Large intestine (tissue), 12 donors: ENCODE measurements at places on chromosomes 2 and 18.

DNA sequence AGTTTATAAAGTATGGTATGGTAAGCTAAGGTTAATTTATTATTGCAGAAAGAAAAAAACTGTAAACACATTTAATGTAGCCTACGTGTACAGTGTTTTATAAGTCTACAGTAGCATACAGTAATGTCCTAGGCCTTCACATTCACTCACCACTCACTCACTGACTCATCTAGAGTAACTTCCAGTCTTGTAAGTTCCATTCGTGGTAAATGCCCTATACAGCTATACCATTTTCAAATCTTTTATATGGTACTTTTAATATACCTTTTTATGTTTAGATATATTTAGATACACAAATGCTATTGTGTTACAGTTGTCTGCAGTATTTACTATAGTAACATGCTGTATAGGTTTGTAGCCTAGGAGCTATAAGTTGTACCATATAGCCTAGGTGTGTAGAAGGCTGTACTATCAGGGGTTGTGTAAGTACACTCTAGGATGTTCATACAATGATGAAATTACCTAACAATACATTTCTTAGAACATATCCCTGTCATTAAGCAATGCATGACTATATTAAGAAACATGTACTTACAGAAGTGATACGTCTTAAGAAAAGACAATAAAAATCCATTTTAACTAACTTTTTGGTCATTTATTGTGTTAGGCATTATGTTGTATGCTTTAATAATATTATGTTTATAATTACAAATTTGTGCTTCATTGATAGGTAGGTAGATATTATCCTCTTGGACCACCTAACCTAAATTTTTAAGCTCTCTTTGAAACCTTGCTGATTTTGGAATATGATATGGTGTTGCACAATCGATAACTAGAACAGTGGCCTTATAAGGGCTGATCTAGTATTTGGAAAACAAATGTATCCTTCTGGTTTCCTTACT, 51.9 kb downstream of the VRK2 start:
- no peak for DNase-seq

DNA sequence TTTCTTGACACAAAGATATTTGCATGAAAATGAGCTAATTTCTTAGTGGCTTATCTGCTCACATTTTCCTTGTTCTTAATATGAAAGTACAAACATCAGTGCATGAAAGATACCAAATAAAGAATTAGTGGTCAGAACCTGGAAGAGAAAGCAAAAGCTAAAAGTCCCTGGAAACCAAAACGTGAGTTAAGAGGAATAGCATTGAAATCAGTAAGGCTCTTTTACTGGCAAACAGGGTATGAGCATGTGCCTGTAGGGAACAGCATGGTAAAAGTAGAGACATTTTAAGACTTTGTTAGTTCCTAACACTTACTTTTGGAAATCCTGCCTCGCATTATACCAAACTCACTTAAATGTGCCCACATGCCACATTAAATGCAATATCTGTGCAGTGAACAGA, 31.9 kb upstream of the CWC22 start:
- no peak for DNase-seq

- DNase-seq = no peak
These were observed 425 bp upstream of the SALL3 start for GRCh38 chr18:78979056-78979729.

- peak; percentile 30 for DNase-seq
These were observed 214.1 kb upstream of the NABP1 start for GRCh38 chr2:191463790-191464189.

DNA sequence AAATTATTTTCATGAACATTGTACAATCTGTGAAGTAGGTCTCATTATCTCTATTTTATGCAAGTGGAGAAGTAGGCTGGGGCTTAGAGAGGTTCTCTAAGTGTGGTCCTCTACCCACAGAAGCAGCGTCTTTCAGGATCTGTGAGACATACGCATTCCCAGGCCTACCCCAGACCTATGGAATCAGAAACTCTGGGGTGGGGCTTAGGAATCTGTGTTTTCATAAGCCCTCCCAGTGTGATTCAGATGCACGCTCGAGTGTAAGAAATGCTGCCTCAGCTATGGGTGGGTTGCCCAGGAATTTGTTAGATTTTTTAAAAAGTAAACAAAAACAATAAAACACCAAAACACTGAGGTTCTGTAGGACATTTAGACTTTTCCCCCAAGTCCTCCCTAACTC, 14.8 kb upstream of the ZAP70 start:
- no peak for DNase-seq

- peak; percentile 58 for DNase-seq
These were observed 96.9 kb downstream of the CTAGE1 start for GRCh38 chr18:22320771-22321170.

GRCh38 chr2:10449838-10450691, 1.9 kb upstream of the ODC1 start:
- peak; percentile 93 for DNase-seq

- DNase-seq = no peak
These were observed 44.0 kb upstream of the PDCL3 start for GRCh38 chr2:100518801-100519200.

DNA sequence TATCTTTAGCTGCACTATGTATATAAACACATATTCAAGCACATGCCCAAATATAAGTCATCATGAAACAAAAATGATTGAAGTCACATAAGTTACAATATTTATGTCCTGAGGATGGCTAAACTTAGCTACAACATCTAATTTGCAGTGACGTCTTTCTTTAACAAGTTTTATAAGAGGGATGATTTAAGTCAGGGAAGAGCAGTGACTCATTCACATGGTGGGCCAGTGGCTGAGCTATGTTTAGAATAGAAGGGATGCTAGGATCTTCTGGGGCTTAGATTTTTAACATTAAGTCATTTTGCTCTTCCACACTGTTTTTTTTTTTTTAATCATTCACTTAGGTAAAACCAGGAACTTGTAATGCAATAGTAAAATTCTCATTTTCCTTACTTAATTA, 22.3 kb downstream of the ADCYAP1 start:
- DNase-seq = no peak

GRCh38 chr2:239353692-239354091, 47.1 kb downstream of the HDAC4 start:
- DNase-seq = no peak

GRCh38 chr2:70084973-70085710, 2.1 kb upstream of the PCBP1 start:
- peak; percentile 80 for DNase-seq

GRCh38 chr2:80525152-80525551, 220.6 kb upstream of the LRRTM1 start:
- DNase-seq = no peak

DNA sequence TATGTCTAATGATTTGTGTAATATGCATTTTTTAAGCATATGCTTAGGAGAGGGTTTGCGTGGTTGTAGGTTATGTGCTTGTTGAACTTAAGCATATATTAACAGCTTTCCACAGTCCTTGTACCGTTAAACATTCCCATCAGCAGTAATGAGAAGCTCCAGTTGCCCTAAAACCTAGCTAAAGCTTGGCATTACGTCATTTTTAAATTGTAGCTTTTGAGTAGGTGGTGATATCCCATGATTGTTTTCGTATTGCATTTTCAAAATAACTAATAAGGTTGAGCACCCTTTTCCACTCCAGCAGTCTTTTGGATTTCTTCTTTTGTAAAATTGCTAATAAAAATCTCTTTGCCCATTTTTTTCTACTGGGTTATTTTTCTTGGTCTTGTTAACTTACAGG, 453.1 kb upstream of the GCFC2 start:
- DNase-seq = no peak

DNA sequence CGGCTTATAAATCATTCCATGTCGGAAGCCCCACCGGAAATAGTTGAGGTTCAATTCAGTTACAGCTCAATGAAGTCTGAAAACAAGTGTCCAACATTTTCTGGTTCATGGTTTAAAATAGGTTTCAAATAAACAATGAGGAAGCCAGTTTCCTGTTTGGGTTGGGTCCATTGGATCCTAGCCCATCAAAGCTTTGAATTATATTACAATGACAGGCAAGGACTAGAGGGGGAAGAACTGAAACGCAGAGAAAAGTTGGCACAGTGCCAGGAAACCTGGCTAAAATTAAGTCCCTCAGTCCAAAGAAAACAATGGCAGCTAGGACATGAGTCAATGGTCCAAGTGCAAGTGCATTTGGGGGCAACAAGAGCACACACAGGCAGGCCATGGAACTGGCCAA, 32.0 kb downstream of the SLC14A1 start:
- DNase-seq = no peak

- DNase-seq = peak; percentile 75
These were observed 1.9 kb downstream of the CD302 start for GRCh38 chr2:159795841-159796690.

- peak; percentile 67 for DNase-seq
These were observed 159.8 kb downstream of the TAF4B start for GRCh38 chr18:26386002-26386401.

GRCh38 chr18:13381331-13381730, 162.8 kb downstream of the LDLRAD4 start:
- DNase-seq = no peak

DNA sequence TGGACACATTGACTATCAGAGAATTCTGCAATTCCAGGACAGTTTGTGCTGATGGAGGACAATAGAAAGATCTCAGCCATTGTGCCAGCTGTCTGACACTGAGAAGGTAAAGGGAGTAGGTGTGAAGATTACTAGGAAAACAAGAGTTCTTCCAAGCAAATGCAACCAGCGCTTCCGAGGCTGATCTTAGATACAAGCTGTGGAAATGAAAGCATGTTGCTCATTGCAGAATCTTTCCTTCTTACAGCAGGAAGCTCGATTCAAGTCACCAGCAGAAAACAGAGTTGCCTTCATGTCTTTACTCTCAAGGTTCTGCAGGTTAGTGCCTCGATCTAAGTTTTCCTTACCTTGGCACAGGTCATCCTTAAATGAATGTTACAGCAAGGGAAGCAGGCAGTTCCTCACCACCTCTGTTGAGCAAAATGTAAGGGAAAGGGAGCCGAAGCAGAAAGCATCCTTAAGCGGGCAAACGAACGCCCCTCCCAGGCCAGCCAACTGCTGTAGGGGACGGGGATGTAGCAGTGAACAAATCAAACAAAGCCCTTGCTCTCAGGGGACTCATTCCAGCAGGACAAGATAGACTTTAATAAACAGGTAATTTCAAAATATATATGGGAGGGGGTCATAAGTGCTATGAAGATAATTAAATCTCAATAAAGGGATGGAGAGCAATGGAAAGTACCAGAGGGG, 54.3 kb downstream of the MARCHF4 start:
- no peak for DNase-seq

GRCh38 chr2:152336854-152337510, 2.0 kb downstream of the FMNL2 start:
- DNase-seq = peak; percentile 18

- DNase-seq = no peak
These were observed 67.5 kb downstream of the CSRNP3 start for GRCh38 chr2:165536851-165537499.

- DNase-seq = no peak
These were observed 125.9 kb upstream of the SMAD7 start for GRCh38 chr18:49076654-49077166.

DNA sequence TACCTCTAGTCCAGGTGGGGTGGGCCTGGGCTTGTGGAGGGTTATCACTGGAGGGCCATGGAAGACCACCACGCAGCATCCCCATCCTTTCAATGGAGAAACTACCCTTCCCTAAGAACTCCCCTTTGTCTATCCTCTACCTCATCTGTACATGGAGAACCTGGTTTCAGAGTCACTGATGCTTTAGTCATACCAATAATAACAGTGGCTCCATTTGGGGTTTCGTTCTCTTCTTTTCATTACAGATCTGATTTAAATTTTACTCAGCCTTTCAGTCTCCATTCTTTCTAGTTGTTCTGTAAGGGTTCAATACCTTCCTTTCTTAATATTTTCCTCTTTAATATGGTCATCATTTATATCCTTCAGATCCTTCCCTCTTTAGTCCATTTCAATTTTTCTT, 54.6 kb upstream of the ZFP36L2 start:
- no peak for DNase-seq

- peak; percentile 20 for DNase-seq
These were observed 42.2 kb downstream of the FRZB start for GRCh38 chr2:182824056-182824766.

DNA sequence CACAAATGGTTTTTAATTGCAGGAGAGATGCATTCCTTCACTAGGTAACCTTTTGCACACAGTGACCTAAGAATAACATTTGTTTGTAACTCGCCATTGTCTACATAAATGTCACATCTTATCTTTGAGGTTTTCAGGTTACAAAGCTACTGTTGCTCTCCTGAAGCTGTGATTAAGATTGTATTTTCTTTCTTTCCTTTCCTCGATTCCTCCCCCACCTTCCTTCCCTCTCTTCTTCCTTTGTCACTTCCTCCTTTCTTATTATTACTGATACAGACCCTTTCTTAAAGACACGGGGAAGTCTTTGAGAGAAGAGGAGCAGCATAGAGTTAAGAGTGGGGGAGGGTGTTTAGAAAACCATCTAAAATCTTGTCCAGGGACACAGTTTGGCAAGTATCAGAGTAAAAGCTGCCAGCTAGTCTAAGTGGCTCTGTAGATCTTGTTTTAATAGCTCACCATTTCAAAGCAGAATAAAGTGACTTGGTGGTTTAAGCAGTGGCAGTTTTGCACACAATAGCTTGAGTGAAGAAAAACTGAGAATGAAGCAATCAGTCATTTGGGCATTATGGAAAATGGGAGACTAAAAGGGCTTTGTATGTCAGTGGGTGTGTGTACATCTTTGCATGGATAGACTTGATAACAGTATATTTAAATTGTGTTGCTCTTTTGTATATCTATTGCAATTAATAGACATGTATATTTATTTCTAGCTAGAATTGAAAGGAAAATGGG, 10.9 kb downstream of the CERS6 start:
- DNase-seq = no peak

DNA sequence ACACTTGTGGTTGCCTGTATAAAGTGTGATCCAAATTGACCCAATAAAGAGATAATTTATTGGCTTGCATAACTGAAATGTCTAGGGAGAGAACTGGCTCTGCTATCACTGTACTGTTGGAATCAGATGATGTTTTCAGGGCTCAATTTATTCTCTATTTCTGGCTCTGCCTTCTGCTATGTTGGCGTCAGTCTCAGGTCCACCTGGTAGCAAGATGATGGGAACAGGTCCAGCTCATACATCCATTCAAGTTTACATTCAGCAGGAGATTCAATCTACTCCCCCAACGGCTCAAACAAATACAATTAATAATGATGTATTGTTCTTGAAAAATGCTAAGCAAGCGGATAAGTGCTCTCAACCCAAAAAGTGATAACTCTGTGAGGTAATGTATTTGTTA, 297.7 kb upstream of the SYT4 start:
- DNase-seq = no peak

GRCh38 chr2:36539631-36540030, 58.3 kb downstream of the FEZ2 start:
- no peak for DNase-seq

- no peak for DNase-seq
These were observed 16.9 kb downstream of the KLHL41 start for GRCh38 chr2:169526451-169526850.

- DNase-seq = no peak
These were observed 12.0 kb upstream of the TUBB6 start for GRCh38 chr18:12296087-12296403.

- DNase-seq = no peak
These were observed 482.0 kb upstream of the SALL3 start for GRCh38 chr18:78497641-78498040.
